ENCODE measurements at places on chromosomes 1 and 21. TPM values are rescaled to one million over a fixed set of nuclear protein-coding genes. Genes with fewer than 3 reads are reported as not detected.

Gene VTCN1
- not detected for total RNA-seq

DNA sequence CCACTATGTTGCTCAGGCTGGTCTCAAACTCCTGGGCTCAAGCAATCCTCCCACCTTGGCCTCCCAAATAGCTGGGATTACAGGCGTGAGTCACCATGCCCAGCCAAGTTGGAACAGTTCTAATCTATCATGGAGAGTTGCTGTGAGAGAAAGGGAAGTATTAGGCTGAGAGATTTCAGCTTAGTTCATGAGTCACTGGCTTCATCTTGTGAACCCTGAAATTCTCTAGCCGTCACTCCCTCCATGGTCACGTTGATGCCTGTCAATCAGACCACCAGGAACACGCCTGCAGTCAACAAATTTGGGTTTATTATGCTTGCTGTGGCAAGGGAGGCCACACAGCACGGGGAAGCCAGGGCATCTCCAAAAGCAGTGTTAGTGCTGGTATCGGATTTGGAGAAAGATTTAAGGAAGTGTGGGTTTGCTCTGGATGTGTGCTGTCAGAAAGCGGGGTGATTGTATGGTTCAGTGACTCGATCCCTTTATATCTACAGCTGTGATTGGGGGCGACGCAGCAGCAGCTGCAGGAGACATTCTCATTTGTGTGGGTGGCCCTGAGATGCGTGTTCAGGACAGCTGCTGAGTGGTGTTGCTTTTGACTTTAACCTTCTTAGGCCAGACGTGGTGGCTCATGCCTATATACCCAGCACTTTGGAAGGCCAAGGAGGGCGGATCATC, 18.7 kb downstream of the UQCRHL start:
- ATAC-seq: no peak

DNA sequence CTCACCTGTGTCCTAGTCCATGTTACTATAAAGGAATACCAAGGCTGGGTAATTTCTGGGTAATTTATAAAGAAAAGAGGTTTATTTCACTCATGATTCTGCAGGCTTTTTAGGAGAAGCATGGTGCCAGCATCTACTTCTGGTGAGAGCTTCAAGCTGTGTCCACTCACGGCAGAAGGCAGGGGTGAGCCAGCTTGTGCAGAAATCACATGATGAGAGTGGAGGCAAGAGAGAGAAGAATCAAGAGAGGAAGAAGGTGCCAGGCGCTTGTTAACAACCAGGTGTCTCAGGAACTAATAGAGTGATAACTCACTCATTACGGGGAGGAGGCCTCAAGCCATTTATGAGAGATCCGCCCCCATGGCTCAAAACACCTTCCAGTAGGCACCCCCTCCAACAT, 67.5 kb upstream of the CD34 start:
- no peak for ATAC-seq

- no peak for ATAC-seq
Observed at GRCh38 chr1:8371372-8371991, 53.6 kb downstream of the SLC45A1 start.

Gene MCOLN3
- 0.43 TPM for total RNA-seq

DNA sequence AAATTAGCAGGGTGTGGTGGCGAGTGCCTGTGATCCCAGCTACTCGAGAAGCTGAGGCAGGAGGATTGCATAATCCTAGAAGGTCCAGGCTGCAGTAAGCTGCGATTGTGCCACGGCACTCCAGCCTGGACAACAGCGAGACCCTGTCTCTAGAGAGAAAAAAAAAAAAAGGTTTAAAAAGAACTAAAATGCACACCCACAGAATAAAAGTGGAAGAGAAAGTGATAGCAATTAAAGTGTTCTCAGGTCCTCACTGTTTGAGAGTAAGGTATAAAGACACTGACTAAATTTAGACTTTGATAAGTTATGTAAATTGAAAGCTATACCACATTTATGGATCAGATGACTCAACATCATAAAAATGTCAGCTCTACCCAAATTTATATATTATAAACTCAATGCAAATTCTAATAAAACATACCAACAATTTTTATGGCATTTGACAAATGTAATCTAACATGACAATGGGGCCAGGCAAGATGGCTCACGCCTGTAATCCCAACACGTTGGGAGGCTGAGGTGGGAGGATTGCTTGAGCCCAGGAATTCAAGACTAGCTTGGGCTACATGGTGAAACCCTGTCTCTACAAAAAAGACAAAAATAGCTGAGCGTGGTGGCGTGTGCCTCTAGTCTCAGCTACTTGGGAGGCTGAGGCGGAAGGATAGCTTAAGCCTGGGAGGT, 11.8 kb downstream of the ZBTB17 start:
- ATAC-seq: peak; percentile 22

DNA sequence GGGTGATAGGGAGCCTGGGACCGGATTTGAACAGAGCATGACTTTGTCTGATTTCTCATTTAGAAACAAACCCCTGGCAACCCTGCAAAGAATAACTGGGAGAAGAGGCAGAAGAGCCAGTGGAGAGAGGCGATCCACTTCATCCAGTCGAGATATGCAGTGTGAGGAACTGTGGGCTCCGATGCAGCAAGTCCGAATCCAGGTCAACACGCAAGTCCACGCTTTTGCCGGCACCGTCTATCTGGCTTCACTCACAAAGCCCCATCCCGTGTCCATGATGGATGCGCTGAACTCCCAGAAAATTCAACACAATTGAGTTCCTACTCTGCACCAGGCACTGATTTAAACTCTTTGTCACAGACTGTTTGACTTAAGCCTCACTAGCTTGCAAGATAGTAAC, 191.3 kb downstream of the GRIK3 start:
- ATAC-seq: no peak

DNA sequence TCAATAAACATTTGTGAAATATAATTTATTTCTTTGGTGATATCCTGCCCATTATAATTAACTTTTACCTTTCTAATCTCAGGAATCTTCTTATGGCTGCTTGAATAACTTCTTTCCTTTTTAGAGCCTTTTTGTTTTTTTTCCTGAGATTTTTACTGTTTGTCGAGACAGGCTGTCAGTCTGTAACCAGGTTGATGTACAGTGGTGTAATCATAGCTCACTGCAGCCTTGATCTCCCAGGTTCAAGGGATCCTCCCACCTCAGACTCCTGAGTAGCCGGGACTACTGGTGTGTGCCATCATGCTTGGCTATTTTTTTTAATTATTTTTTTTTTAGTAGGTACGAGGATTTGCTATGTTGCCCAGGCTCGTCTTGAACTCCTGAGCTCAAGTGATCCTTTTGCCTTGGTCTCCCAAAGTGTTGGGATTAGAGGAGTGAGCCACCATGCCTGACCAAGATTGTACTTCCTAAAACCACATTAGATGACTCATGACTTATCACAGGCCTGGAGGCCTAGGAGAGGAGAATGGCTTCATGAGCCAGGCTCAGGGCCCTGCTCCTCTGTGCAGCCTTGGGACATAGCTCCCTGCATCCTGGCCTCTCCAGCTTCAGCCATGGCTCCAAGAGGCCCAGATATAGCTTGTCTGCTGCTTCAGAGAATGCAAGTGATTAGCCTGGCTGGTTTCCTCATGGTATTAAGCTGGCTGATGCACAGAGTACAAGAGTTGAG, 48.6 kb downstream of the CTH start:
- no peak for ATAC-seq

DNA sequence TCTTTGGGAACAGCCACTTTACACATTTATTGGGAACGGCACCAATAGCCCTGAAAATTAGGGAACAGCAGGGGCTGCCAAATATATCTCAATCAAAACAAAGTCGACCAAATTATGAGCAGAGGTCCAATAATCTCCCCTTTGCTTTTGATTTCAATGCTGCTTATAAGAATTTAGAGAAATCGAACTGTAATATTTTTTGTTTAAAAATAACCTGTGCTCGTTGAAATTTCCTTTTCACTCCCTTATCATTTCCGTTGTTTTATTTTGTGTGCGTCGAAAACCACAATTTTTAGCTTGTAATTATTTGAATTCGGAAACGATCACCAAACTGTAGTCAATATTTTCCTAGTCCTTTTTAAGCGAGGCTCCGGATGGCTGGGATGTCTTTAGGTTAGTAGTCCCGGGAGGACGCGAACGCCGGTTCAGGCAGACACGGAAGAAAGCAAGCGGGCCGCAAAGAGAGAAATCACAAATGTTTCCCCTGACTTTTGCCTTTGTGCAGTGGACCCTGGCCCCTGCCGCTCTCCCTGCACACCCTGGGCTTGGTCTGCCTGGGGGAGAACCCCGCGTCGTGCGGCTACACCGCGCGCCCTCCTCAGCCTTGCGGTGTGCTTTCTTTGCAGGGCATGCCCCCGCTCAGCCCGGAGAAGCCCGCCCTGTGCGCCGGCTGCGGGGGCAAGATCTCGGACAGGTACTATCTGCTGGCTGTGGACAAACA, 2.3 kb downstream of the LHX9 start:
- ATAC-seq: no peak

- ATAC-seq: no peak
Observed at GRCh38 chr1:7610106-7610731, 160.9 kb upstream of the VAMP3 start.

DNA sequence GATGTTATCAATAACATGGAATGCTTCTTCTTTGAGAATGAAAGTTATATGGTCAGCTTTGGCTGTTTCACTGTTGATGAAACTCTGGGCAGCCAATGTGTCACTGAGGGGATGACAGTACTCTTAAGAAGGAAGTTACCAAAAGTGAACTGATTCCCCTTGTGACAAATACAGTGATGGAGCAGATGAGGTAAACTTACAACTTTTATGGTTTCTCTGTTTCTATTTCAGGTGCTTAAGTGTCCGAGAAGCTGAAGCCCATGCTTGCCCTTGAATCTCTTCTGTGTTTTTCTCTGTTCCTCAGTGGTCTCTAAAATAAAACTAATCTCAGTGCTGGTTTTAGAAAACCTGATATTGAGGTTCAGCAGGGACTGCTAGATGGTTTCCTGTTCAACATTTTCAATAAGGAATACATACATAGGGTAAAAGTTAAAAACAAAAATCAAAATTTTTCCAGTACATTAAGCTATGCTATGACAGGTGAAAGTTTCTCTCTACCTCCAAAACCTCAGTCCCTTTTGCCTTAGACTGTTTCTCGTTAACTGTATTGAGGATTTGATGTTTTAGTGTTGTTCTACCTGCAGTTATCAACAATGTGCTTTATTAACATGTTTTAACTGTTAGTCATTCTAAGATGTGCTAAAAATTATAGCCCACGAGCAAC, 454.4 kb upstream of the ADGRL4 start:
- ATAC-seq: no peak

GRCh38 chr21:28704746-28705145, 287.9 kb downstream of the LTN1 start:
- ATAC-seq: no peak

Gene OR2L13
- not detected for total RNA-seq

Gene B3GALT2
- total RNA-seq: 1.4 TPM

Measured in activated T-helper 17 cell treated with anti-CD3 and anti-CD28 coated beads, Interleukin-2, amount 50 U/mL, for 72 hours (primary cell).